NCI-H226 (cell line): ENCODE measurements at places on chromosomes 3 and 15.

DNA sequence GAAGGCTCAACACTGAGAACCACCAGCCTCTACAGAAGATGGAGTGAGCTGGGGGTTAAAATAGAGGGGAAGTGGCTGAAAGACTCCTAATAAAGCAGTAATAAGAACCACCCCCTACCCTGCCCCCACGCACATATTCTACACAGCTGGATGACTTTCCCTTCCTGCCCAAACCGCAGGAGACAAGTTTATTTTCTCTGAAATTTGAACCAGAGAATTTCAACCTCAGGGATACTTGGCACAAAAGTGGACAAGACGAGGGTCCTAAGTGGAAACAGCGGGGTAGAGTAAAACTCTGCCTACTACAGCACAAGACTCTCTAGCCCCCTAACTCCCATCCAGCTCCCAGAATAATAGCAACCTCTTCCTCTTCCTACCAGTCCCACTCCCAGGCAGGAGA is 28.4 kb downstream of the USF3 start:
- no peak for DNase-seq

GRCh38 chr15:59199626-59200465 is 6.8 kb upstream of the LDHAL6B start:
- peak; percentile 63 for DNase-seq

GRCh38 chr15:66994927-66995656 is 70.3 kb upstream of the SMAD3 start:
- DNase-seq = peak; percentile 75

- no peak for DNase-seq
These were observed 76.1 kb downstream of the CCNL1 start for GRCh38 chr3:157083824-157084223.

DNA sequence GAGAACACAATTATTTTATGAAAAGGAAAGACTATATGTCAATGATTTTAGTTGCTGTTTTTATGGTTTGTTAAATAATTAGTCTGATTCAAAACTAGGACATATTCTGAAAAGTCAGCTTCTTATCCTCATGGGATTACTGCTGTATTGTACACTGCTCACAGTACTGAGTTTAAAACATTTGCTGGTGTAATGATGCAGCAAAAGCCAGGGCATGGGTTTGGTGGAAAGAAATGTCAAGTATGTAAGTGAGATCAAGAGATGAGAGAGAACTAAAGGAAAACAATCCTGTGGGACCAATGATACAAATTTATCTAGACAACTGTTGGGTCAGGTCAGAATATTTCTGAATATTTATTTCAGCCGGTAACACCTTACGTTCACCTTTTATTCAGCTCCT is 210.1 kb upstream of the ARHGEF26 start:
- DNase-seq = no peak

- no peak for DNase-seq
These were observed 619.8 kb upstream of the KCNMB2 start for GRCh38 chr3:177916461-177916860.

DNA sequence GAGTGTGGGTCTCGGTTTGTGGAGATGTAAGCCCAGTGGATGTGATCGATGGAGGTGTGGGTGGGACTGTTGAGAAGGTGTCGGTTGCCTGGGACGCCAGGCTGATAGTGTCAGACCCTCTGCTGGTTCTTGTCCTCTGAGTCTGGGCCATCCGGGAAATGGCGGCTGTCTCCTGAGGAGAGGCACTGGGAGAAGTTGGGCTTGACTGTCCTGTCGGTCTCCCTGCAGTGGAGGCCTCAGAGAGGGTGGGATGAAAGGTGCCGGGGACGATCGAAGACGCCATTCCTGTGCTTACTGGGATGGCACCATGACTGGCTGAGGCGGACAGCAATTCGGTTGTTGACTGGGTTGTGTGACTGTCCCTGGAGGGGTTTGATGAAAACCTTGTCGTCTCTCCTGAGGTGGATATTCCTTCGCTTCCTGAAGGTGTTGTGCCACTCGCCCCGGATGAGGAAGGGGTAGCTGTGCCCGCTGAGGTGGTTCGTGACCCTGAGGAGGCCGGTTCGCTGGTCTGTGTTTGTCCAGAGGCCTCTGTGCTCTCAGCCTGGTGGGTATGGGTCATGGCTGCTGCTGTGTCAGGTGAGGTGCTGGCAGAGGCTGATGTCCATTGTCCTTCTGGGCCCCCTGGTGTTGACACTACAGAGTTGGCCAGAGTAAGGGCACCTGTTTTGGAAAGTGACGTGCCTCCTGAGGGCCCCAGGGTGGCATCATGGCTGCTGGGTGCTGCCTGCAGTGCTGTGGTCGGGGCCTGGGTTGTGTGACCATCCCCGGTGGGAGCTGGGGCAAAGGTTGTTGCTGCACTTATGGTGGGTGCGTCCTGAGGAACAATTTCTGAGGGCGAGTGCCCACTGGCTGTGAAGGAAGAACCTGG is 22.8 kb downstream of the MUC4 start:
- no peak for DNase-seq

DNA sequence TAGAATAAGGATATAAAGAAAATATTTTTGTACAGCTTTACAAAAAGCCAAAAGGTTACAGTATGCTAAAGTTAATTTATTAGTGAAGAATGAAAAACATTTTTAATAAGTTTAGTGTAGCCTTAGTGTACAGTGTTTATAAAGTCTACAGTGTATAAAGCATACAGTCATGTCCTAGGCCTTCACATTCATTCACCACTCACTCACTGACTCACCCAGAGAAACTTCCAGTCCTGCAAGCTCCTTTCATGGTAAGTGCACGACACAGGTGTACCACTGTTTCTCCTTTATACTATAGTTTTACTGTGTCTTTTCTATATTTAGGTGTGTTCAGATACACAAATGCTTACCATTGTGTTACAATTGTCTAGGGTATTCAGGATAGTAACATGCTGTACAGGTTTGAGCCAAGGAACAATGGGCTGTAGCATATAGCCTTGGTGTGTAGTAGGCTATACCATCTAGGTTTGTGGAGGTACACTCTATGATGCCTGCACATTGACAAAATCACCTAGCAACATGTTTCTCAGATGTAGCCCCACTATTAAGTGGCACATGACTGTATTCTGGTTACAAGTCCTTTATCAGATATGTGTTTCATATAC is 197.1 kb upstream of the KBTBD8 start:
- no peak for DNase-seq

GRCh38 chr15:59965741-59966140 is 38.4 kb upstream of the FOXB1 start:
- DNase-seq = peak; percentile 17

- no peak for DNase-seq
These were observed 25.0 kb upstream of the GPR160 start for GRCh38 chr3:170012683-170013400.

GRCh38 chr15:51267051-51267702 is 71.2 kb downstream of the CYP19A1 start:
- DNase-seq = no peak

- DNase-seq = peak; percentile 52
These were observed 335.9 kb downstream of the THSD4 start for GRCh38 chr15:71451130-71451529.

- DNase-seq = no peak
These were observed 23.8 kb downstream of the NTRK3 start for GRCh38 chr15:88232771-88233201.

DNA sequence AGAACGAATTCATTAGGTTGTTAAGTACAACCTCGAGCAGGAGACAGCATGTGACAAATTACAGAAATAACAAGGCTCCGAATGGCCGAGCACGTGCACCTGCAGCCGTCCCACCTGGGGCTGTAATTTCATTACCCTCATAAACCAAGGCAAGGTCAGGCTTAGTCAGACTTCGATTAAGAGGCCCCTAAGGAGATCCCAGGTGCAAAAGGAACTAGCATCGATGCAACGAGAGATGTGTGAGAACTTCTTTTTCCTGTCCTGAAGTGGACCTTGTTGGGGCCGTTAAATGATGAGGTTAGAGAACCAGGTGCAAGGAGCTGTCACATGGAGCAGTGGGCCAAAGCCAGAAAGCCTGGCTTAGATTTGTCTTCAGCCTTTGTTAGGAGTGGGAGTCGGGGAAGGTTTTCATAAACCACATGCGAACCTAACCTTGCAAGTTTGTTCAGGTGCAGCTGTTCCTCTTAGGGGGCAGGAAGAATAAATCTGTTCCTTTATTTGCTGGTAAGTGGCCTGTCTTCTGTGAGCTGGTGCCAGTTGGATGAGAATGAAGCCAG is 559.9 kb upstream of the MCTP2 start:
- no peak for DNase-seq

DNA sequence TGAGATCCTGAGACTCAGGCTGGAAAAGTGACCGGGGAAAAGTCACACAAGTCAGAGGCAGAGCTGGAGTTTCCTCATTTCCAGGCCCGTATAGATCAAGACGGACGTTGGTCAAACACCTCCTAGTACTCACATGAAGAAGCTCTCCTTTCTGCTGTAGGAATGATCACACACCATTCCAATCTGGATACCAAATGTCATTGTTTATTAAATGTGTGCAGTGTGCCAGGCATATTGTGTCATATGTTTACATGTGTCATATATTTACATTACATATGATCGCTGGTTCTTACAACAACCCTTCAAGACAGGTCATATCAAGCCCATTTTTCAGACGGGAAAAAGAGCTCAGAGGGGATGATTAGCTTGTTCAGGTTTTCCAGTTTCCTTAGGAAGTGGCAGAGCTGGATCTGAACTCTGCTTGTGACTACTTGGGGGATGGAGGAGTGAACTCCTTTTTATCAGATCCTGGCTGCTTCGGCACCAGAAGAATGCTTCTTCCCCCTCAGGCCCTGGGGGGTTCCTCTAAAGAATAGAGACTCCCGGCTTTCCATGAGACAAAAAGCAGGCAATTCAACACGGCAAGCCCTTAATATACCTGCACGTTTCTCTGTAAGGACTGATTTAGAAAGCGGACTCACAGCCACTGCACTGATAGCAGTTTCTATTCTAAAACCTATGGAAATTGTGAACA is 41.9 kb downstream of the FAM43A start:
- DNase-seq = no peak
